Esophagus (tissue), 2 donors: ENCODE measurements at places on chromosomes 3 and 15. TPM values are rescaled to one million over a fixed set of nuclear protein-coding genes. Genes with fewer than 3 reads are reported as not detected.

TMEM266 gene
- 0.14 TPM for polyA plus RNA-seq

MME gene
- 0.20 TPM for polyA plus RNA-seq

GOLGA8N gene
- polyA plus RNA-seq: 3.0 TPM

CYP8B1 gene
- not detected for polyA plus RNA-seq

UNC45A gene
- polyA plus RNA-seq: 35.0 TPM

SLC12A1 gene
- polyA plus RNA-seq: not detected

VEPH1 gene
- 0.08 TPM for polyA plus RNA-seq

SCN11A gene
- 0.02 TPM for polyA plus RNA-seq

WDR6 gene
- polyA plus RNA-seq: 64.5 TPM

ACSBG1 gene
- 0.10 TPM for polyA plus RNA-seq

CIB2 gene
- 2.6 TPM for polyA plus RNA-seq

EBLN2 gene
- polyA plus RNA-seq: 0.92 TPM

EFHB gene
- polyA plus RNA-seq: 1.7 TPM

PRTG gene
- 0.10 TPM for polyA plus RNA-seq

TMEM87A gene
- 39.6 TPM for polyA plus RNA-seq

DCBLD2 gene
- polyA plus RNA-seq: 3.0 TPM

NISCH gene
- polyA plus RNA-seq: 59.6 TPM

SQOR gene
- 88.4 TPM for polyA plus RNA-seq

CIDEC gene
- 0.18 TPM for polyA plus RNA-seq

BUB1B gene
- 5.8 TPM for polyA plus RNA-seq

GHRL gene
- polyA plus RNA-seq: 0.63 TPM

XRN1 gene
- polyA plus RNA-seq: 4.3 TPM

FAM81A gene
- polyA plus RNA-seq: 0.12 TPM

GXYLT2 gene
- polyA plus RNA-seq: 0.37 TPM

LRRIQ4 gene
- not detected for polyA plus RNA-seq

RARRES1 gene
- 3.0 TPM for polyA plus RNA-seq
